ENCODE measurements at places on chromosomes 3 and 15.

GRCh38 chr3:66200147-66200546, 20.7 kb upstream of the SLC25A26 start:
- DNase-seq: no peak

- DNase-seq: peak; percentile 62
Measured at GRCh38 chr15:52466134-52466701, 62.5 kb downstream of the MYO5A start.

DNA sequence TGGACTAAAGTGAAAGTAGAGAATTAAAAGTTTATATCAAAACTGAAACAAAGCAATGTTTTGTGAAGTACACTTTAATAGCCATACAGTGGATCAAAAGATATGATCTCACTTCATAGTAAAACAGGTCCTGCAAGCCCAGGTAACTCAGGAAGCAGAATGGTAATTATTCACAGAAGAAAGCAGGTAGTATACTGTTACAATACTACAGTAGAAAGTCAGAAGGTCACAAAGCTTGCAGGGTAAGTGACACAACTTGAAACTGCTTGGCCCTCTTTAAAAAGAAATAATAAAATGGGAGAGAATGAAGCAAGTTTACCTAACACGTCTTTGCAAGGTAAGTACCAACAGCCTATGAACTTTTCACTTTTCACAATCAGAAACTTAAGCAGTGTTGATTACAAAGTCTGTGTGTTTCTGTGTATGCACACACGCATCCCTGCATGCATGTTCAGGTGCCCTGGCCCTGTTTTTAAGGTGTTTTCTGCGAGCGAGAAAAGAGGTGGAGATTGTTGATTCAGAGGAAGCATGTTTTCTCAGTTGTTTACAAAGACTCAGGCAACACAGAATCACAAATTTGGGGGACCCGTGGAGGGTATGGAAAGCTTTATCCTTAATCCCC, at the start of gene NAALADL2:
Gene NAALADL2, plus strand, starts transcription at position 221 of the 622 bp plus-strand sequence.
- DNase-seq: no peak

DNA sequence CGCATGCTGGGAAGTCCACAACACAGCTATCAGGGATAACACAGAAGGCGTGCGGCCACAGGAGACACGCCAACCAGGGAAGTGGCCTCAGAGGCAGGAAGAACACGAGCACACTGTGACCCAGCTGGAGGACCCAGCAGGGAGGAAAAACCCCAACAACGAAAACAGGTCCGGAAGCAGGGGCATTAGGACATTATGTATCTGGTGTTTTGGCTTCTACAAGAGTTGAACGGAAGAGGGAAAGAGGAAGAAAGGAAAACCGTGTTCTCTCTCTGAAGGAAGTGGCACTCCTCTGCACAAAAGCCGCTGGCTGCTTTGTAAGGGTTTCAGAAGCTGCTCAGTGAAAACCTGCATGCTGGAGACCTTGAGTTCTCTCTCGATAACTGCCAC, 61.8 kb downstream of the HACD2 start:
- DNase-seq: no peak

- peak; percentile 58 for DNase-seq
Measured at GRCh38 chr15:68578175-68578979, 416 bp upstream of the CORO2B start.

DNA sequence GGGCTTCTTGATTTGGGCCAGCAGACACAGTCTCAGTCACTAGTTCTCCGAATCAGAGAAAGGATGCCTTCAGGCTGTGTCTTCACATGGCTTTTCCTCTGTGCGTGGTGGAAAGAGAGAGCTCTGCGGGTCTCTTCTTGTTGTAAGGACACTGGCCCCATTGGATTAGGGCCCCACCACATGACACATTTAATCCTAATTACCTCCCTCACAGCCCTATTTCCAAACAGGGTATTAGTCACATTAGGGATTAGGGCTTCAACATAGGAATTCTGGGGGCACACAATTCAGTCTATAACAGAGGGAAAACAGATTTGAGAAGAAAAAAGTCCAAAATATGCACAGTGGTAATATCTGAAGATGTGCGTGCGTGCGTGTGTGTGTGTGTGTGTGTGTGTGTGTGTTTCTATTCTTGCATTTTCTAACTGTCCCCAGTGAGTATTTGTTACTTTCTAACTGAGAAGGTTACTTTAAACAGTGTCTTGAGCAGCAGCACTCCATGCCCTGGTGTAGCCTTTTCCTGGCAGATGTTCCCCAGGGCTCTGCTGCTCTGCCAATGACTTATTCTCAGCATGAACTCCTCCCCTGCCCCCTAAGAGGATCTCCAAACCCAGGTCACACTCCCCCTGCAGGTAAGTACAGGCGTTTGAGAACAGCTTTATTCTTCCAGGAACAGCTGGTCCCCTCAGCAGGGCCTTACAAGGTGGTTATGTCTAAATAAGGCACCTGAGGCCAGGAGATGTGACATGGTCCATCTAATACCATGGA, 72.9 kb downstream of the RPL39L start:
- peak; percentile 38 for DNase-seq

Measured in stimulated activated naive CD8-positive, alpha-beta T cell treated with anti-CD3 and anti-CD28 coated beads, Interleukin-15, Interleukin-2, amounts not matched to agents 100 U/mL and 50 U/mL, for 24 hours (primary cell).